ENCODE measurements at places on chromosomes 7 and 10.
A peak's percentile ranks its signal among the peaks of the same experiment; 100 is the strongest.

- DNase-seq: no peak
Observed at GRCh38 chr7:40645197-40645596, 510.4 kb downstream of the SUGCT start.

DNA sequence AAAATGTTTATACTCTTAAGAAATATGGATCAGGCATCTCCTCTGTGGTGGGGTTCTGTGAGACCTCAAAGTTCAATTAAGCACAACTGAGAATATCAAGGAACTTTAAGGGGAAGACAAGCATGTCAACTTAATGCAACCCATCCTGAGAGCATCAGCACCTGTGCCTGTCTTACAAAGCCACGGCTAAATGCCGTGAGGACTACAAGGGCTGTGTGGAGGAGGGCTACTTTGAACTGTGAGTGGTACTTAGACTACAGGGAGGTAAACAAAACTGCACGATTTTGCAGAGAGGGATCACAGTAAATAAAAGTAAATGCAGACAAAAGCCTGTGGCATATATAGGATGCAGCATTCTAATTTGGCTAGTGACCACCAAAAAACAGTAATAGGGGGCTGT is 139.1 kb downstream of the ATE1 start:
- no peak for DNase-seq

DNA sequence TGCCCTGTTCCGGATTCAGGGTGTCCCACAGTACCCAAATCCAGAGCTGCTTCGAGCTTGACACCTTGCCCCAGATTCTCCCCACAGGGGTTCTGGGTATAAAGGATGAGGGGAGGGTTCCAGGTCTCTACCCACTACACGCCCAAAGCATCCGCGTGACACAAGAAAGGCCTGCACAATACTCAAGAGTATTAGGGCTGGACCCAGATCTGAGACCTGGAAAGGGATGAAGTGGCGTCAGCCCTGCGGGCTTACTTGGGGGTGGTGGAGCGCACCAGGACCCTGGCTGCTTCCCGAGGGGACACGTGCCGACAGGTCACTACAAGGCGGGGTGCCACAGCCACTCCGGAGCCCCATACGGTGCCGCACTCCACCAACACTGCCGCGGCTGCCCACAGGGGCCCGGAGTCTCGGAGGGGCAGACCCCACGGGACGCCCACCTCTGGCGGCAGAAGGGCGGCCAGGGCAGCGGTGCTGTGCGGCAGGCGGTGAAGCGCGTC is 1.3 kb downstream of the TYSND1 start:
- no peak for DNase-seq

DNA sequence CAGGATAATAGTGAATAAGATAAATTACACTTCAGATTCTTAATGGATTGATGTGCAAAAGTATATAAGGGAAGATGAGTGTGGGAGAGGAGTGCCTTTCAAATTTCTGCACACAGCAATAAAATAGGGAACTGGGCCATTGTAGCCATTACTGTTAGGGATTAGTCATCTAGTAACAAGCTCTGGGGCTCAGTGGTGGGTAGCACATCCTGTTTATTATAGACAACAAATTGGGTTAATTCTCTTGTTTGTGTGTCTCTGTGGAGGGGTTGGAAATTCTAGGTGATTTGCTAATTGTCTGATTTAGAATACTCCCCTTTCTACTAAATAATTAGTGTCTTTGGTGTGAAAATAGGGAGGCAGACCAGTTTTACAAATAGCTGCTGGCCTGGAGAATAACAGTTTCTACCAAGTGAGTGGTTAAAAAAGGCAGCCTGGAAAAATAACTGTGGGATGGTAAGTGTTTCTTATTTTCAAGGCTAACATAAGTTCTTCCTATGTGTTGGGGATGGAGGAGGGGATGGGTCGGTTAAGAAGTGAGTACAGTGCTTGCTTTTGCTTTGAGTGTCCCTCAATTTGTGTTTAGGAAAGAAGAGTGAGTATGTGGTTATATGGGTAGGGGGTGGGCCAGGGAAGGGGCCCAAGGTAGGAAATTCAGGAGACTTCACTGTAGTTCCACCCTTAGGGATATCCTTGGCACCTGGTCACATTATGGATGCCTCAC is 43.3 kb upstream of the TMEM248 start:
- DNase-seq: no peak

GRCh38 chr7:128770233-128770632 is 5.4 kb downstream of the OPN1SW start:
- DNase-seq: no peak

- no peak for DNase-seq
Observed at GRCh38 chr7:2248984-2249694, 7.1 kb downstream of the NUDT1 start.

DNA sequence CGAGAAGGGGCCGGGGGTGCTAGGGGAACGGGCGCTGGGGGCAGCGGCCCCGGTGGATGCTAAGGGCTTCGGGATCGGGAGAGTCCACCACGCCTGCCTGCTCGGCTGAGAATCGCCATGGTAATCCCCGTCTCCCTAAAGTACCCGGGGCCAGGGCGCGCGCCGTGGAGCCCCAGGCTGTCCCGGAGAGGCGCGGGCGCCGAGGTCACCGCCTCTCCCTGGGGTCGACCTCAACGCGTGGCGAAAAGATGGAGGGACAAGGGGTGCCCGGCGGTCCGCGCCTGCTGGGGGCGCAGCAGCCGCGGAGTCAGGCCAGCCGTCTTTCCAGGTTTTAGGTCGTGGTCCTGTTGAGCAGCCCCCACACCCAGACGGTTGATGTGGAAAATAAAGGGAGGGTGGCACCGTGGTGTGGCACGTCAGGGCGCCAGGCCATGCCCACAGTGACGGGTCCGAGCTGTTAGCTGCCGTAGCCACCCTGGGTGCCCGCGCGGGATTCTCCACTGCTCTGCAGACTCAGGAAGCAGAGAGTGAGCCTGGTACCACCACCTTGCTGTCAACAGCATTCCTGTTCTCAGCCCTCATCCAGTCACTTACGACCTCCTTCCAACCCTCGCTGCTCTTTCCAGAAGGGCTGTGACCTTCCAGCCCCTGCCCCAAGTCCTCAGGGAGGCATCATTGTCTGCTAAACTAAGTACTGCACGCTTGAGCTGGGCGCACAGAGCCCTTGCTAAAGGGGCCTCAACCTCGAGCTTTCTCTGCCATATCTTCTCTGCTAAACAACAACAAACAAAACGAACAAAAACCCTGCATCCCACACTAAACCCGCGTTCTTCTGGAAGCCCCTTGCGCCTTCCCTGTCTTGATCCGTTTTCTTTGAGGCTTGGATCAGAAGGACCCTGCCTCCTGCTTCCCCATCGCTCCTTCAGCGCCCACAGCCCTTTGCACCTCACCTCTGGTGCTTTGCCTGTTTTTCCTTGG is 666 bp downstream of the SMKR1 start:
- DNase-seq: peak; percentile 4

- DNase-seq: no peak
Observed at GRCh38 chr7:27704422-27705199, 35.4 kb upstream of the TAX1BP1 start.

- DNase-seq: no peak
Observed at GRCh38 chr10:30639946-30640786, 10.6 kb upstream of the LYZL2 start.

- no peak for DNase-seq
Observed at GRCh38 chr10:123974406-123974805, 82.8 kb upstream of the CPXM2 start.

DNA sequence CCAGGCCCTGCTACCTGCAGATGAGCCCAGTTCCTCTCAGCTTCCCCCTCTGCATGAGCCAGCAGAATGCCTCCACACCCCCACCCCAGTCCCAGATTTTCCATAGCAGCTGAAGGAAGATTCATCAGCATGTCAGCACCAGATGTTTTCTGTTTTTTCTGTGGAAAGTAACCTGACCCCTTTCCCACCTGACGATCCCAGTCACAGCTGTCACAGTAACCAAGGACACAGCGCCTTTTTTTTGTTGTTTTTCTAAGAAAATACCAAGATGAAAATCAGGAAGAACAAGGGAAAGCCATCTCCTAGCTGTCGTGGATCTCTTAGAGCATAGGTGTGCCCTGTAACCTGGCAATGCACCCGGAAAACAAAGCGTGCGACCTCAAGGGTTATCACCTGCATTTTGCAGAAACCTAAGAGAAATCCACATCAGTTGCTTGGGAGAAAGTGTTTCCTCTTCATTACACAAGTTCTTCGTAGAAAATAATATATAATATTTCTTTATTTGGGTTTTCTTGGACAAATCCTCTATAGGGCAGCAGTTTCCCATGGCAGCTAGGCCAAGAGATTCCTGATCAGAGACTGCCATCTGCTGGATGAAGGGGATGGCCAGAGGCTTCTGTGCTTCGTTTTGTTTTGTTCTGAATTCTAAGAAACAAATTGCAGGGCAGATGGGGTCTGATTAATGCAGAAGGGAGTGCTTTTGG is 401.9 kb downstream of the TNS3 start:
- DNase-seq: no peak

DNA sequence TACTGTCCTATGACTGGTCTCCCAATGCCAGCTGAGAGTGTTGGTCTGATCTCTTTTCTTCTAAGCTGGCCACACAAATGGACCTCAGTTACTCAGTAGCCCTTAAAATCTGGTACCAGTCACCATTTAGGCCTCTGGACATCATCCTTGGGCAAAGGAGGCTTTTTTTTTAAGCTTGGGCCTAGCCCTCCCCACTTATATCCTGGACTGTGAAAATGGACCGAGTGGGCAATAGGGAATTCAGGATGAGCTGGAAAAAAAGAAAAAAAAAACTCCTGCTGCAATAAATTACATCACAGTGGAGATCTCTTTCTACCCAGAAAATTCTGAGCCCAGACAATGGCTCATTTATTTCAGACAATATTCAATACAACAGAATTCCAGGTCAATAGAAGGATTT is 68.4 kb downstream of the PARP12 start:
- no peak for DNase-seq

GRCh38 chr10:5411941-5412276 is 448 bp upstream of the NET1 start:
- DNase-seq: no peak

DNA sequence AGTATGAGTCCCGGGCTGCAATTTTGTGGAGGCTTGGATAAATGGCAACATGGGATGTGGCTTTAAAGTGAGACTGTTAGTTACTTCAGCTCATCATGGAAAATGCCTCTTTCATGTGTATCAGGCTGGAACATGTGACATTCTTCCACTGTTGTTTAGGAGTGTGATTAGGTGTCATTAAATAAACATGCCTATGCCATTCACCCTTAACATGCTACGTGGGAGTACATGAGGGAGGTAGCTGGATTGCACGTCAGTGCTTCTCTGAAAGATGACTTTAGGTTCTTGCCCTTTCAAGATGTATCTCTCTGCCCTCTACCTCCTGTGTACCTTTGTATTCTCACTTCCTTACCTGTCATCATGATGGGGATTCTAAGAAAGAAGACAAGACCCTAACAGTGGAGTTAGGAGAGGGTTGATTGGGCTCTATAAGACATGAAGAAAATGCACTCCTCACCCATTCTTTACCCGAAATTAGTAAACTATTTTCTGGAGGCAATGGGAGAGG is 8.9 kb downstream of the AKR1E2 start:
- no peak for DNase-seq

GRCh38 chr7:29879609-29880008 is 73.3 kb downstream of the WIPF3 start:
- no peak for DNase-seq

- DNase-seq: no peak
Observed at GRCh38 chr7:73565675-73566340, 8.3 kb upstream of the BCL7B start.

DNA sequence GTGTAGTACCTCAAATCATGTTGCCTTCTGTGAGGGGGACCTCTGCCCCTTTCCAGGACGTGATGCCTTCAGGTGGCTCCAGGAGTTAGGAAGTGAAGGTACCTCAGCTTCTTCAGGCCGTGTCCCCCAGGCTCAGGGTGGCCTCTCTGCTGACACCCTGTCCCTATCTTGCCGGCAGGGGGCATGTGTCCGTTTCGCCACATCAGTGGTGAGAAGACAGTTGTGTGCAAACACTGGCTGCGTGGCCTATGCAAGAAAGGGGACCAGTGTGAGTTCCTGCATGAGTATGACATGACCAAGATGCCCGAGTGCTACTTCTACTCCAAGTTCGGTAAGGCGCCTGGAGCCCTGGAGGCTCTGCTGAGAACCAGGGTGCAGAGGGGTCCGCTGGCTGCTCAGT is 9.2 kb downstream of the CPSF4 start:
- DNase-seq: no peak

GRCh38 chr7:26638140-26638539 is 226.2 kb downstream of the SKAP2 start:
- DNase-seq: no peak

DNA sequence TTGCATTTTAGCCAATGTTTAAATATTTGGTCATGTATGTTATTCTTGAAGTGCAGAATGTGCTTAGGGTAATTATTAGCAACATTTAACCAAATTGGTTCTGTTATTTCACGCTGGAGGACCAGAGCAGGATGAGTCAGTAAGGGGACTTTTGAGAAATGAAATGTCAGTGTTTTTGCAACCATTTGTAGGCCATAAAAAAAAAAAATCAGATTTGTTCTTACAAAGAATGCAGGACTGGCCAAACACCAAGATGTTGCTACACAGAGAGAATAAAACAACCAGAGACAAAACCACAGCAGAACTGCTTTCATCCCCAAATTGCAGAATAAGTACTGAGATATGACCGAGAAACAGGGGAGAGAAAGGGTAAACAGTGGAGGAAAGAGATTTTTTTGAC is 62.1 kb downstream of the TPST1 start:
- no peak for DNase-seq

GRCh38 chr7:11751807-11752389 is 80.1 kb downstream of the THSD7A start:
- no peak for DNase-seq

DNA sequence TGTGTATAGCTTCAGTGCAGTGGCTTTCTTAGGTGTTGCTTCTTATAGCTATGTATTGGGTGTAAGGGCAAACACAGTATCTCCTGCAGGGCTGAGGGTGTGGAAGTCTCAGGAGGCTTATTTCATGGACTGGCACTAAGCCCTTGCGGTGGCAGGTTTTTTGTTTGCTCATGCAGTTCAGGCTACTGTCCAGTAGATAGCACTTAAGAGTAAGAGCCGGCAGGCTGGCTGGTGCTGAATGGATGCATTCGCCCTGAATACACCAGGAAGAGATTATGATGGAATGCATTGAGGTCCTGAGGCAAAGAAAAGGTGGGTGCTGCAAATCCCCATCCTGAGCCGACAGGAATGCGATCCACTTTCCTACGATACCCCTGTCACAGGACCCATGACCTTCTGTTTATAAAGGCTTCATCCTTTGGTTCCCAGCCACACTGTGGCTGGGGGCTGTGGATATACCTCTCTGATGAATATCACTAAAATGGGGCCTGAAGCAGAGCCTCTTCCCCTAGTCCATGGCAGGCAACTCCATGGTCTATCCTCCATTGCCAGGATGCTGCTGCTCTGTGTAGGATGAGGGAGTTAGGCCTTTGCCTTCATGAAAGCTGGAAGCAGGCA is 44.9 kb downstream of the ANXA8 start:
- DNase-seq: no peak

GRCh38 chr10:132961420-132961786 is 19.0 kb upstream of the CFAP46 start:
- no peak for DNase-seq

DNA sequence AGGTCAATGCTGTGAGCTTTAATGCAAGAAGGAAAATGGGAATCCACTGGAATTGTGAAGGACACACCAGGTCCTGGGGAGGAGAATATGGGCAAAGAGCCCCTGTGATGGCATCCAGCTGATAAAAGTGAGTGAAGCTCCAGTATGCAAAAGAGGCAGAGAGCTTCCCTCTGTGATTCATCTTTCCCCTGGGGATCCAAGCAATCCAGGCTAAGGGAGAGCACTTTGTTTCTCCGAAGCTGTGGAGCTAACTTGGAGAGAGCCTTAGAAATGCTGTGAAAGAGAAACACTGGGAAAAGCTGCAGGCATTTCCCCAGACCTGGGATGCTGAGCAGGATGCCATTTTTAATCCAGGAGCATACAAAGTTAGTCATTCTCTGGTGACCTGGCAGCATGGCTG is 489.5 kb downstream of the SH2D4B start:
- no peak for DNase-seq

Measured in activated T-cell treated with anti-CD3 and anti-CD28 coated beads for 24 hours (primary cell).